ENCODE measurements at places on chromosomes 11 and 22. TPM values are rescaled to one million over a fixed set of nuclear protein-coding genes. Genes with fewer than 3 reads are reported as not detected.

SLC22A8 gene
- total RNA-seq: not detected

CRACR2B gene
- total RNA-seq: 1.1 TPM

BRSK2 gene
- not detected for total RNA-seq

FOLR2 gene
- not detected for total RNA-seq

CREB3L1 gene
- total RNA-seq: 45.9 TPM

KDM4E gene
- total RNA-seq: not detected

CHADL gene
- 0.12 TPM for total RNA-seq

F2 gene
- not detected for total RNA-seq

LRRN4CL gene
- 8.5 TPM for total RNA-seq

PNPLA3 gene
- 0.88 TPM for total RNA-seq

PYGM gene
- 2.7 TPM for total RNA-seq

BIK gene
- not detected for total RNA-seq

SLC25A18 gene
- total RNA-seq: not detected

SLC25A1 gene
- total RNA-seq: 99.0 TPM

MMP10 gene
- total RNA-seq: 0.19 TPM

MMP1 gene
- total RNA-seq: 14.8 TPM

LYVE1 gene
- 4.1 TPM for total RNA-seq

PHOX2A gene
- not detected for total RNA-seq

MIEF1 gene
- 19.0 TPM for total RNA-seq

SELENOH gene
- total RNA-seq: 104 TPM
